ENCODE measurements at places on chromosomes 1 and 21. TPM values are rescaled to one million over a fixed set of nuclear protein-coding genes. Genes with fewer than 3 reads are reported as not detected.

ST6GALNAC5 gene
- not detected for total RNA-seq

MCOLN3 gene
- total RNA-seq = 3.2 TPM

CLIC4 gene
- total RNA-seq = 107 TPM

PADI3 gene
- total RNA-seq = not detected
